Pancreas (tissue), 10 donors: ENCODE measurements at places on chromosomes 1 and 21.
A peak's percentile ranks its signal among the peaks of the same experiment; 100 is the strongest.

DNA sequence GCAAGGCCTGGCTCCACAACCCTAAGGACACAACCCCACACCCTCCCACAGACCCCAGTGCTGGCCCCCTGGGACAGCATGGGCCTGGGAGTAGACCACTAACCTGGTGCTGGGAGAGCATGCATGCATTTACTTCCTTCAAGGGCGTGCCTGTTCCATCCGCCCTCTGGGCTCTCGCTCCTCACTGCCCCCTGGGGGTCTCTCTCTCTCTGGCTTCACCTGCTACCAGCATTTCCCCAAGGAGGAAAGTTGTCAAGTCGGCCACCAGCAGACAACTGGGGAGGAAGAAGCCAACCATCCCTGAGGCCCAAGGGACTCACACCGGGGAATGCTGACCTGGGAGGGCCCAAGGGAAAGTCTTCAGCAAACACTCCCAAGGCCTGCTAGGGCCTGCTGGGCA is 6.5 kb downstream of the LRP8 start:
- DNase-seq, result no peak

DNA sequence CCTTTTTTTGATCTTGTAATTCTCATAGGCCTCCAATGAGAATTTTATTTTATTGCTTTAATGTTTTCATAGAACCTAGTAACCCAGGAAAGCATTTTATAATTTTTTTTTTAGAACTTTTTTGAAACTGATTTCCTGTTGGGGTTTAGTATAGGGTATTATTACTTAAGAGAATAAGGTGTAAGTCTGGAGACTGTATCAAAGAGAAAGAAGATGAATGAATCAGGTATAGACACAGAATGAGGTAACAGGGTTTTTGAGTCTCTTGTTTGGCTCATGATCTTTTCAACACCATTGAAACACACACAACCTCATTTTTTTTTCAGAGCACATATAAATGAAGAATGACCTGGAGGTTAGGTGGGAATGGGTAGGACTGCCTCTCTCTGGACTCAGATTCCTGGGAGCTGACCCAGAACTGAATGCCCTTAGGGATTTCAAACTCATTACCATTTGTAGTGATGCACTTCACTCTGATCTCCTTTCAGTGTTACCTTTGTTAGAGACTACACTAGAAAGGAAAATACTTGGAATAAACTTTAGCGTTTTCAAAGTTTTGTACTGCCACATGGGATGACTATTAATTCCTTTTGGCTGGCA is 51.0 kb downstream of the EPB41 start:
- no peak for DNase-seq

DNA sequence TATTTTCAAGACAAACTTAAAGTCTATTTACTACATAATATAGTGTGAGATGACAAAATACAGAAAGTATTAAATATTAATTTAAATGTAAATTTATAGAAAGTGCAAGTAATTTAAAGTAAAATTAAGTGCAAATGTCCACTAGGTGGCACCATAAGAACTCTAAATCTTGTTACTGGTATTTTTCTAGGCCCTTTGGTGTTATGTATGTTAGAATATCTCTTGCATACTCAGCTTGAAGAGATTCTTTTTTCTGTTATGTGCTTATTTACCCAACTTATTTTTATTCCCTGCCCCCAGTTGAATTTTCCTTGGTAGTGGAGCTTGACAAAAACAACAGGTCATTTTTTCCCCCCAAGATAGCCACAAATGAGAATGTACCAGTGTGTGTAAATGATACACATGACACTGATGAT is 71.5 kb downstream of the RPS6KC1 start:
- no peak for DNase-seq

DNA sequence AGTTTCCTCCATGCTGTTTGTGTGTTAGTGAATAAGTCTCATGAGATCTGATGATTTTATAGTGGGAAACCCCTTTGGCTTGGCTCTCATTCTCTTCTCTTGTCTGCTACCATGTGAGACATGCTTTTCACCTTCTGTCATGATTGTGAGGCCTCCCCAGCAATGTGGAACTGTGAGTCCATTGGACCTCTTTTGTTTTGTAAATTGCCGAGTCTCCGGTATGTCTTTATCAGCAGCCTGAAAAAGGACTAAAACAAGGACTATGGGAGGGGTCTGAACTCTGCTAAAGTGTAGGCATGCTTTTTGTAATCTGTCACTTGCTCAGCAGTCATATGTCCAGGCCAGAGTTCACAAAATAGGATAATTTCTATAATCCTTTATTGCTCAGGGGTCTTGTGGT is 164.0 kb upstream of the SNX7 start:
- no peak for DNase-seq

- DNase-seq, result no peak
These were observed 106.2 kb upstream of the ADAR start for GRCh38 chr1:154714052-154714623.

DNA sequence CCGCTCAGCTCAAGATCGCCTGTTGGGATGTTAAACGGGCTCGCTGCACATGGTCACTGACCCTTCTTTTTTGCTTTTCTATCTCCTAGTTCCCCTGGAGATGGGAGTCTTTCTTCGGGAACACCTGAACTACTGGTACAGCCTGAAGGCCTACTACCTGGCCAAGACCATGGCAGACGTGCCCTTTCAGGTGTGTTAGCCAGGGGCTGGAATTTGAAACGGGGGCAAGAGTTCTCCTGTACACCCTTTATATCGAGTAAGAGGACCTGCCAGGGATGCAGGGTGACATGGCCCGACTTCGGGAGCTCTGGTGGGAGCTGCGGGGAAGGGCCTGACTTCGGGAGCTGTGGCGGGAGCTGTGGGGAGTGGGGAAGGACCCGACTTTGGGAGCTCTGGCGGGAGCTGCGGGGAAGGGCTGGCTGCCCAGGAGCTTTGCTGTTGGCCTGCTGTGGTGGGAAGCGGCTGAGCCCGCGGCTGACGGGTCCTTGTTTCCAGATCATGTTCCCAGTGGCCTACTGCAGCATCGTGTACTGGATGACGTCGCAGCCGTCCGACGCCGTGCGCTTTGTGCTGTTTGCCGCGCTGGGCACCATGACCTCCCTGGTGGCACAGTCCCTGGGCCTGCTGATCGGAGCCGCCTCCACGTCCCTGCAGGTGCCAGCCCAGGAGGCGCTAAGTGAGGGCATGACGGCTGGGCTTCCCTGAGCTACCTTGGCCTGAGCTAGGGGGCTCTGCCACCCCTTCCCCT is 24.0 kb downstream of the TFF3 start:
- DNase-seq, result no peak

DNA sequence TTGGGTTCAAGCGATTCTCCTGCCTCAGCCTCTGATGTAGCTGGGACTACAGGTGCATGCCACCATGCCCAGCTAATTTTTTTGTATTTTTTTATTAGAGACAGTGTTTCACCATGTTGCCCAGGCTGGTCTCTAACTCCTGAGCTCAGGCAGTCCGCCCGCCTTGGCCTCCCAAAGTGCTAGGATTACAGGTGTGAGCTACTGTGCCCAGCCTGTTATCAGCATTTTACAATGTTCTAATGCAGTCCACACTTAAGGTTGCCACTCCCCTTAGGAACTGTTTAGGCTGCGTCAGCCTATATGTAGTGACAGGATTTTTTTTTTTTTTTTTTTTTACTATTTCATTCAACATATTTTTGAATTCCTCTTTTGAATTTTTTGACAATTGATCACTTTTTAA is 30.2 kb downstream of the AGPAT3 start:
- DNase-seq, result no peak

DNA sequence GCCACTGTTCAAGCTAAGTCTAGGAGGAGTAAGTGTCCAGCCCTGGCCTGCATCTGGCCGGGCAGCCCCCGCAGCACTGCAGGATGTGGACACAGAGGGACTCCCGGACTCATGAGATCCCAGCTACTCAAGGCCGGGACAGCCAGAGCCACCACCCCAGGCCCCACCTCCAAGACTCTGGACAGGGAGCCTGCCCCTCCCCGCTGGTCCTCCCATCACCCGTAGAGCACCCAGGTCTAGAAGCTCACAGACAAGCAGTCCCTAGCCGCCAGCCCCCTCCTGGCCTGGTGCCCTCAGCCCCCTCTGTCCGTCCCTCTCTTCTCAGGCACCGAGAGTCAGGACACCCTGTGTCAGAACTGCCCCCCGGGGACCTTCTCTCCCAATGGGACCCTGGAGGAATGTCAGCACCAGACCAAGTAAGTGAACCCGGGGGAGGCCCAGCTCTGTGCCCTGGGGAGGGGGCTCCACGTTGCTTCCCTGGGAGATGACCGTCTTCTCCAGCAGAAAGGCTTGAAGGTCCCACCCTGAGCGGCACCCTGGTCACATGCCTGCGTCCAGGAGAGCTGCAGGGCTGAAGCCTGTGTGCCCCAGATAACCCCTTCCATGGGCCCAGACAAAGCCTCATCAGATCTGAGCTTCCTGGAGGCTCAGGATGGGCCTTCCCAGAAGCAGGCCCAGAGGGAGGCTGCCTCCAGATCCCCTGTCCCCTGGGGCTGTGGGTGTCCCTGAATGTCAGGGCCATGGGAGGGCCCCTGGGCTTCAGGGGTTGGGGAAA is 4.3 kb downstream of the TNFRSF14 start:
- peak; percentile 29 for DNase-seq

DNA sequence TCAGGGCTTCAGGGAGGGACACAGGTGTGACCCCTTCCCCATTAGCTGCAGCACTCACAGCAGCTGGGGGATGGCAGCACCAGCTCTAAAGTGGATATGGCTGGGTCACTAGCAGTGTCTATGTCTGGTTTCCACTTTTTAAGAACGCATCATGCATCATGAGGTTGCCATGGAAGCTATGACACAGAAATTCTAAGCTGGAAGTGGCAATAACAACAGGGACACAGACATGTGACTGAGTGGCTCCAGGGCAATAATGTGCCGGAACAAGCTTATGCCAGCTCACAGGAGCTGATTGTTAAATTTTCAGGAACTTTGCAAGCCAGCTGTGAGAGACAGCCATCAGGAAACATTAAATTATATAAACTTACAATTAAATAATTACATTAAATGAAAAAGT is 51.2 kb upstream of the NFASC start:
- DNase-seq, result no peak

DNA sequence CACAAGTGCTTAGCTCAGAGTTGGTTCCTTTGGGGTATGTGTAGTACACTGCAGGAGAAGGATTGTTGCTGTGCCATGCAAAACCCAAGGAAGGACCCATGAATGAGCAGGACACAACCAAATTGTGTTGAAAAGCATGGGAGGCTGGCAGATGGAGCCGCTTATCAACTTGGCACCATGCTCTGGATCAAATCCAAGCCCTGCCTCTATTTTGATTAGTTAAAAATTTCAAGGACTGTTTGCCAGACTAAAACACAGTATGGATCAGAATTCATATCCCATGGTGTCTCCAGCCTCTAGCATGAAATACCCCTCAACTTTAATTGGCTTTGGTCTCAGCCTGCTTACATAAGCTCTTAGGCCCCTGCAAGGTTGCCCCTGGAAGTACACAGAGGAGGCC is 27.8 kb downstream of the CCDC185 start:
- DNase-seq, result no peak

- no peak for DNase-seq
These were observed 1.1 kb downstream of the WNT3A start for GRCh38 chr1:228007801-228008341.

GRCh38 chr1:172473302-172473701 is 29.4 kb upstream of the PIGC start:
- DNase-seq, result no peak

DNA sequence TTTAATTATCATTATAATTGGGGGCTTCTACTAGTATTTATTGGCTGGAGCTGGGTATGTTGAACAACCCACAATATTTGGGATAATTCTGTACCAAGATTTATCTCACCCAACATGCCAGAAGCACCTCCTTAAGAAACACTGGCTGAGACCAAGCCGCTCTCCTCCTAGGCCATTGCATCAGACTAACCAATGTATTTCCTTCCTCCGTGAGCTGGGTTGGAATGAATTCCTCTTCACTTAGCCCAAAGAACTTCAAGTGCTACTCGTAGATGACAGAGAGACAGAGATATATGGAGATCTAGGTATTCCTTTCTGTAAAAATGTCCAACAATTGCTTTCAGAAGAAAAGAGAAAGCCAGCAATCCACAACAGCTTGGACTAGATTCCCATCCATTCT is 87.2 kb upstream of the ETS2 start:
- no peak for DNase-seq

DNA sequence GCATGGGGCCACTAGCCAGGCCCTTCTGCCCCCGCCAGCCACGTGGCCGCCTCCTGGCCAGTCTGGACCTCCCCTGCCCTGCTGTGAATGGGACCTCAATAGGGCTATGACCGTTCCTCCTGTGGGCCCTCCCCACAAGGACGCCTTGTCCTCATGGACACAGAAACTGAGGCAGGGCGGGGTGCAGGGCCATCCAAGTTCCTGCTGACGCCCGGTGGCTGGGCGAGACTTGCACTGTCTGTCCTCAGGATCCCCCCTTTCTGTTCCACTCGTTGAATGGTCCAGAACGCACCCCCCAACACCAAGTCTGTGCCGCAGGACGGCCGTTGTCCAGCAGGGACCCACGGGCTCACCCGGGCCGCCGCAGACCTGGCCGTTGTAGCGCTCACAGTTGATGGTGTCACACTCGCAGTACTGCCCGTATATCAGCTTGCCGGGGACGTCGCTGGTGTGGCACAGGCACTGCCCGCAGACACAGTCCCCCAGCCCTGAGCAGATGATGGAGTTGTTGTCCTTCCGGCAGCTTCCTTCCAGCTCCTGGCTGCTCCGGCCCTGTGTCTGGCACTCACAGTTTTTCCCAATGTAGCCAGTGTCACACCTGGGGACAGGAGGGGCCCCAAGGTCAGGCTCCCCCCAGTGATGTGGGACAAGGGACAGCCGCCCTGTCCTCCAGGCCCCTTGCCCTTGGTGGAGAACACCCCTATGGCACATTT is 16.3 kb upstream of the PTTG1IP start:
- no peak for DNase-seq

DNA sequence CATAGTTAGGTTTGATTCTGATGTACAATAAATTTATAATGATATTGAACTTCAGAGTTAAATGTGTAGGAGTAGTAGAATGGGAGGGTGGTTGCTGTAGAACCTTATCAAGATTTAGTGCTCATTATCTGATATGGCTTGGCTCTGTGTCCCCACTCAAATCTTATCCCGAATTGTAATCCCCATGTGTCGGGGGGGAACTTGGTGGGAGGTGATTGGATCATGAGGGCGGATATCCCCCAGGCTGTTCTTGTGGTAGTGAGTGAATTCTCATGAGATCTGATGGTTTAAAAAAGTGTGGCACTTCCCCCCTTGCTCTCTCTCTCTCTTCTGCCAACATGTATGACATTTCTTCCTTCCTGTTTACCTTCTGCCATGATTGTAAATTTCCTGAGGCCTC is 265.5 kb downstream of the GRIK1 start:
- DNase-seq, result no peak
